GM10248 (cell line): ENCODE measurements at places on chromosomes 1 and 21.
A peak's percentile ranks its signal among the peaks of the same experiment; 100 is the strongest.

GRCh38 chr1:203055161-203055799, 29.0 kb downstream of the PPFIA4 start:
- no peak for DNase-seq

DNA sequence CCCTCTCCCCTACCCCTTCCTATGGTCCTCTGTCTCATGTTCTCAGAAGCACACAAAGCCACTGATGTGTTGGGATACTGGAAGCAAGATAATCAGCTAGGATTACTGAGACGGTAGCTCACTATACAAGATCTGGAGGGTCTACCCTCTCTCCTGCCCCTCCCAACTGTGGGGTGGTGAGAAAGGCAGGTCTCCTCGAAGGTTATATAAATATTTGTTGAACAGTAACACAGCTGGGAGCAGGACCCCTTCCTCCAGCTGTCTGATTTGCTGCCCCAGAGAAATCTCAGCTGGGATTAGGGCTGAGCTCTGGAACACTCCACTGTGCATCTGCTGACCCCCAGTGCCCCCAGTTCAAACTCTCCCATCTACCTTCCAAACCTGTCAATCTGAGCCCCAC, 94.2 kb upstream of the IPO9 start:
- no peak for DNase-seq

DNA sequence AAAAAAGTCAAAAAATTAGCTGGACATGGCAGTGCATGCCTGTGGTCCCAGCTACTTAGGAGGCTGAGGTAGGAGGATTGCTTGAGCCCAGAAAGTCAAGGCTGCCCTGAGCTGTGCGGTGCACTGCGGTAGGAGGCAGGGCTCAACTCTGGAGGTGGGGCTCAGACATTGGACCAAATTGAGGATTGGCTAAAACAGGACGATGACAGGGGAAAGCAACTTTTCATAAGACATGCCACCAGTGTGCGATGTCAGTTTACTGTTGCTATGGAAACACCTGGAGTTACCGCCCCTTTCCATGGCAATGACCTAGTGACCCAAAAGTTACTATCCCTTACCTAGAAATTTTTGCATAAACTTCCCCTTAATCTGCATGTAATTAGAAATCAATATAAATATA, 85.3 kb downstream of the DISP3 start:
- DNase-seq = no peak

DNA sequence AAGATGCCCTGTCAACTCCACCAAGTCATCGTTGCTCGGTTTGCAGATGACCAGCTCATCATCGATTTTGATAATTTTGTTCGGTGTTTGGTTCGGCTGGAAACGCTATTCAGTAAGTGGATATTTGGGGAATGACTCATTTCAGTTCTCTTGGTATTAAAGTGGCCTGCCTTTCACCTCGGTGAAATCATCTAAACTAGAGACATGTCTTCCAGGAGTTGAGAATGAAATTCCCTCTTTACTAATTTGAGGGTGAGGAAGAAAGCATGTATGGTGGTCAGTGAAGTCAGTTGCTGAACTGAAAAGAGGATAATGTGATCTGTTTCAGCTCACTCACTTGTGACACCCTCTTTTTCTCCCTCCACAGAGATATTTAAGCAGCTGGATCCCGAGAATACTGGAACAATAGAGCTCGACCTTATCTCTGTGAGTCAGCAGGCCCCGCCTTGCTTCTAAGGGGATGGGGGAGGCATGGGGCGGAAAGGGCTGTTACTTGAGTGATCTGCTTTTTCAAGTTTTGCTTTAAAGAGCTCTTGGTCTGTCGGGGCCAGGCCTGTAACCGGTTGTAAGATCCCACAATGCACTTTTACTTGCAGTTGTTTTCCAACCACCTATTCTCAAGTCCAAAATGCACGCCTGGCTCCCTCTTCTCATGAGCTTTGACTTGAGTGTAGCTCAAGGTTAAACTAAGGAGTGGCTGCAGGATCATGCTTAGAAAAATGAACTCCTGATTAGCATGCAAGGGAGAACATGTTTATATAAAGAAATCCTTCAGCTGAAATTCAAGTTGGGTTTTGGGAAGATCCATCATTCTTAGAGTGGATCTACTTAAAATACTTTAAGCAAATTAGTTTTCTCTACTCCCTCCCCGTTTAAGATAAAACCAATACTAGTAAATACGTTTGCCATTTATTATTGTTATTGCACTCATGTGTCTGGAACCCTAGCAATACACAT, 59.8 kb downstream of the CAPN2 start:
- DNase-seq = no peak

DNA sequence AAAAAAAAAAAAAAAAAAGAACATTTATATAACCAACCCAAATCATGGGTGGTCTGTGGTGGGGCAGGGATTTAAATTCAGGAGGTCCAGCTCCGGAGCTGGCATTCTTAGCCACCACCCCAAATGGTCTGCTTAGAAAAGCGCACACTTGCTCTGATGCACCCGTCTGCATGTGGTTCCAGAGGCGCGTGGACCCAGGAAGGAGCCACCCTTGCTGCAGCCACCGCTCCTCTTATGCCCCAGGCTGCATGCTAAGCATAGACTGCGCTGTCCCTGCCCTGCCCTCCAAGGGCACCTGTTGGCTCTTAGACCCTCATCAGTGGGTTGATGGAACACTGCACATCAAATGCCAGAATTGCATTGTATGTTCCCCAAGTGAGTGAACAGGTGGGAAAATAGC, 41.4 kb downstream of the ATP5PO start:
- DNase-seq = no peak

GRCh38 chr1:205994346-205994745, 8.8 kb downstream of the RAB7B start:
- no peak for DNase-seq

- no peak for DNase-seq
Measured at GRCh38 chr1:172926070-172926469, 124.7 kb downstream of the TNFSF18 start.

DNA sequence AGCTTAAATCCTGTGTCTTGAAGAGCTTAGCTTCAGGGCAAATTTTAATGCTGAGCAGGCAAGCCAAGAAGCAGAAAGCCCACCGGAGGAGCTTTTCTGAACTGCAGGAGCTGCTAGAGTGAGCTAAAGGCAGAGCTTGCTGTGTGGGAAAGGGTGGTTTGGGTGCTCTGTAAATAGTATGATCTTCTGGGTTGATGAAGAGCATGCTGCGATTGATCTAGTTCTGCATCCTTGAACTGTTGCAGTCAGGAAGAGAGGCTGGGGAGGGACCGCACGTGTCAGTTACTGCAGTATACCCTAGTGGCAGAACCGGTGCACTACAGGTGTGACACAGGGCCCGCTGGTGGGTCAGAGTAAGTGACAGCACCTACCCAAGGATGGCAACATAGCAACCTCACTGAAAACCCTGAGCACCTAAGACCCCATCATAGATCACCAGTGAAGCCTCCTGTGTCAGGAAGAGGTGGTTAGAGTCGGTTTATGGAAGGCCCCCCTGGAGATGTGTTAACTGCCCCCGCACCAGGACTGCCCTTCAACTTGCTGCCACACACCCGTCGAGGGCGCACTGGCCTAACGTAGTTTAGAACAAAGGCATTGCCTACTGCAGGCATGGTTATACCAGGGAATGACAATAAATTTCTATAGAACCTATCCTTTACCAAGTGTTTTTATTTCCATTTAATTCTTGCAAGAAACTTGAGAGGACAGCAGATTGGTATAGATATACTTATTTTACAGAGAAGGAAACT, 146.0 kb upstream of the KIAA0040 start:
- DNase-seq = peak; percentile 39

DNA sequence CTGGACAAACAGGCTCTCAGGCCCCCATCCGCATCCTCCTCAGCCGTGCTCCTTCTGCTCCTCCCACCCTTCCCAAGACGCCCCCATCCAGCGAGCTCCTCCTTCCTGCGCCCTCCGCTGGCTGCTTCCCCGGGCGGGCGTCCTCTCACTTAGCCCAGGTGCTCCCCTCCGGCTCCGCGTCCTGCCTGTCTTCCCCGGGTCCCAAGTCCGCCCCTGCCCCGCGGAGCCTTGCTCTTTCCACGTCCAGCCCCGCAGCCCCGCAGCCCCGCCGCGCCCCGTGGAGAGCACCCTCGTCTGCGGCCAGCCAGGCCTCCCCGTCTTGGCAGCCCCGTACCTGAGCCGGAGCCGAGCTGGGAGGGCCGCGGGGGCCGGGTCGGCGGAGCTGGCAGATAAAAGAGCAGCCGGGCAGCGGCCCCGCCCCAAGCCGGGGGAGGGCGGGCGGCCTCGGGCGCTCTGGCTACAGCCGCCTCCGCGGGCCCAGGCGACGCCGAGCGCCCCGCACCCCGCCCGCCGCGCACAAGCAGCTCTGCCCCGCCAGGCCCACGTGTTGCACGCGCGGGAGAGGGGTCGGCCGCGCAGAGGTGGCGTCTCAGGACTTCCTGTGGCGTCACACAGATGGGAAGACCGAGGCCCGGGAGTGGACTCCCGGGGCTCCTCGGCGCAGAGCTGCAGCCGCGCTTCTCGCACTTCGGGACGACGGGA, at the start of gene PAQR7:
Gene PAQR7 (minus strand): TSS at position 555 of the 702 bp plus-strand sequence. CDS start 11,869 bp downstream, outside the sequence.
- peak; percentile 83 for DNase-seq

DNA sequence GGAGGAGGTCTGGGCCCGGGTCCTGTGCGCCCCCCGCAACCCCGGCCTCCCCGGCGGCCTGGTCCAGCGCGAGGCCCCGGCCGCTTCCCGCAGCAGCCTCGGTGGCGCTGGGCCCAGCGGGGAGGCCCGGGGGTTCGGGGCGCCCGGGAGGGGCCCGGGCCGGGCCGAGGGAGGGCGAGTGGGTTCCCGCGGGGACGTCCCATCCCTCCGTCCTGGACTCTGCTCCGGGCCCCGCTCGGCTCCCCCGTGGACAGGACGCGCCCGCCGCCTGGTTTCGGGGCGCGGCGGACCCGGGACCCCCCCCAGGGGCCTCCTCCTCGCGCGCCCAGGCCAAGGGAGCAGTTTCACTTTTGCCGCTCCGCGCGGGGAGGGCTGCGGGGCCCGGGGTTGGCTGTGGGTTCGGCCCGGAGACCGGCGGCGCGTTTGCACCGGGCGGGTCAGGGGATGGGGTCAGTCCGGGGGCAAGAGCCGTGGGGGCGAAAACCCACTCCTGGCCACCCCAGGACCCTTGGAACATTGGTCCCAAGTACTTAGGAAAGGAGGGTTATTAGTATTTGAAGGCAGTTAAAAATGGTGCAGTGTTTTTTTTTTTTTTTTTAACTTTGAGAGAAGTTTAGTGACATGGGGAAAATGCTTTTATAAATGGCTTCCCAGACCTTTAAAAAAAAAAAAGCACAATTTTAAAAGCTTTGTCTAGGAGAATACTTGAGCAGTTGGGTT, 677 bp downstream of the AGPAT3 start:
- peak; percentile 70 for DNase-seq

GRCh38 chr1:68162761-68163160, 69.6 kb downstream of the WLS start:
- DNase-seq = no peak

- peak; percentile 47 for DNase-seq
Measured at GRCh38 chr1:201888282-201889089, at the start of gene SHISA4. SHISA4 (plus strand) TSS chr1:201888898; CDS start chr1:201888995, 97 bp downstream.

DNA sequence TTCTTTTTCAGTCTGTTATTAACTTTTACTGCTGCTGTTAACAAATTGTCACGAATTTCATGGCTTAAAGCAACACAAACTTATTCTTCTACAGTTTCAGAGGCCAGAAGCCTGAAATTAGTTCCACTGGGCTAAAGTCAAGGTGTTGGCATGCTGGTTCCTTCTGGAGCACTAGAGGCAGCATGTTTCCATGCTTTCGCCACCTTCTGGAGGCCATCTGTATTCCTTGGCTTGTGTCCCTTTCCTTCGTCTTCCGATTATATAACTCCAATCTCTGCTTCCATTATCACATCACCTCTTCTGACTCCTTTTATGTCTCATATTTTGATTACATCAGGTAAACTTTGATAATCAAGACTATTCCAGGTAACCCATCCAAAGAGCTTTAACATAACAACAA, 1742.1 kb downstream of the BRINP3 start:
- DNase-seq = no peak

- DNase-seq = peak; percentile 28
Measured at GRCh38 chr1:100530880-100531487, 7.0 kb upstream of the GPR88 start.

GRCh38 chr1:247913786-247914185, 6.3 kb upstream of the OR2T8 start:
- no peak for DNase-seq

DNA sequence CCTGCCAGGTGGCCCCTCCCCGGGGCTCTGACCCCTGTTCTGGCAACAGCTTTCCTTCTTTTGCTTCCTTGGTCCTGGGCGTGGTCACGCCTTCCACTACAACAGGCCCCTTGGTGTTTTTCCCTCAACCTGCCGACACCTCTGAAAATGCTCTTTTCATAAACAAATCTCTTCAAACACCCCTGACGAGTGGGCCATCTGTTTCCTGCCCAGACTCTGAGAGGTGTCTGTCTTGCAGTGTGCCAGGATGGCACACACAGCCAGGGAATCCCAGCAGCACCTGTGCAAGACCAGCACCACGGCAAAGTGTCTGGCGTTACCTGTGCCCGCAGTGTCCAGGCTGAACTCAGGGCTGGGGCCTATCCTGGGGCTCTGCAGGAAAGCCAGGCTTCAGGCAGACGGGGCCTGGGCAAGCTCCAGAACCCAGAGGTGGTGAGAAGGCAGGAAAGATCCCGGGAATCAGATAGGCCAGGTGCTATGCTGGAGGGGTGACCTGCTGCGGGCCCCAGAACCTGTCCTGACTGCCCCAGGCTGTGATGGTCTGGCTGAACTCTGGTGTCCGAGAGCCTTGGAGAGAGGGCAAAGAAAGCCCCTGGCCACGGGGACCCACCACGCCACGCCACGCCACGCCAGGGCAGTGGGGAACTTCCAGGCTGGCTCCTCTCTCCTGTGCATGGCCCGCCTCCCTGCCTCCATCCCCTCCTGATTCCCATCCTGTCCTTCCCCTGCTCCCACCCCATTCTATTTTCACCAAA, 88.9 kb downstream of the SIK1 start:
- DNase-seq = no peak

- DNase-seq = peak; percentile 20
Measured at GRCh38 chr1:199272628-199273086, 633.8 kb downstream of the PTPRC start.

DNA sequence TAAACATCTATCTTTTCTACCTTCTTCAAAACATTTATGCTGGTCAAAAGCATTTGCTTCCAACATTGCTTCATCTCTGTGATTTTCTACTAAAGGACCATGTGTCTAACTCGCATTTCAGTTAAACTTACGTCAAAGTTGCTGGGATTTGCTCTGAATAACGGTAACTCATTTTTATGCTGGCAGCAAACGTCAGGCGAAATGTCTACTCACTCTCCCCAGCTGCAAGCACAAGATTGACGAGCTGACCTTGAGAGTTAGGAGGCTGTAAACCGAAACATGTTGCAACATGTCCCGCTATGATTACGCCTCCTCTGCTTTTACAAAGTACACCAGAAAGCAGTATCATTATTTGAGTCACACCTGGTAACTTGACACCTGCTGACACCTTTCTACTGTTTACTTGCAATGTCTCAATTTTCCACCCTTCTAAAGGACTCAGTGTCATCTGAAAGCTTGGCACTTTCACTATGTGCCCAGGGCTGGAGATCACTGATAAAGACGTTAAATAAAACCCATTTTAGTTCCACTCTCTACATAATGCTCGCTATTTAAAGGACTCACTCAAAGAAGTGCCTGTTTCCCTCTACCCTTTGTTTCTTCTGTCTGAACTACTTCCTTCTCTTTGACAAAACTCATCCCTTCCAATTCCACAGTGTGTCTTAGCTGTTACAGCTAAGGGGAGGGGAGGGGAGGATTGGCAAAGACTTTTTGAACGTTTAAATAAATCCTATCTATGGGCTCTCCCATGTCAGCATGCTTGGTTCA, 111.9 kb downstream of the PTPN14 start:
- DNase-seq = peak; percentile 50
